Foreskin fibroblast (primary cell): ENCODE measurements at places on chromosomes 7 and 10.

DNA sequence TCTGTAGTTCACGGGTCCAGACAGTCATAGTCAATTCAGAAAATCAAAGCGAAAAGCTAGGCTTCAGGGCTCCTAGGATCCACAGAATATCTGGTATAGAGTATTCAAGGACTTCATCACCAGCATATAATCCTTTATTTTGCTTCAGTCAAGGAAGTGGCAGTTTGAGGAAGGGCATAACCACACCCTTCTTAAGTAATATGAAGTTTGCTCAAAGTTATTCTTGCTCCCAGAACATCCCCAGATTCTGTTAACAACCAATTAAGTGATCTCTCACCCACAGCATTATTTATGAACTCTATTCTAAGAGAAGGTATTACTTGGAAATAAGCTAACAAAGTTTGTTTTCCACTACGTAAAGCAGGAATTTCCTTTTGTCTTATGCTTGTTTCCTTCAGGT is 13.2 kb downstream of the CWF19L1 start:
- DNase-seq, result no peak

DNA sequence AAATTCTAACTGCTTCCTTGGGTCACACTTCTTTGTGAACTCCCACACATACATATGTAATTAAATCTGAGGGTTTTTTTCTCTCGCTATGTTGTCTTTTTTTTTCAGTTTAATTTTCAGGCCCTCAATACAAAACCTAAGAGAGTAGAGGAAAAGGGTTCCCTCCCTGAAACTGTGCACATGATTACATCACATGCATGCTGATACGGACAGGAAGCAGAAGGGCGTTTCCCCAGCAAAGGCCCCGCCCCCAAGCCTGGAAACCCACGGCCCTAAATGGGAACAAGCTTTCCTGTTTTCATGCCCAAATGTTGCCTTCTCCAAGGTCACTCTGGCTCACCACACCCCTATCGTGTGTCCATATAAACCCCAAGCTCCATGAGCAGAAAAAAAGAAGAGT is 115.4 kb downstream of the TEX36 start:
- DNase-seq, result no peak

DNA sequence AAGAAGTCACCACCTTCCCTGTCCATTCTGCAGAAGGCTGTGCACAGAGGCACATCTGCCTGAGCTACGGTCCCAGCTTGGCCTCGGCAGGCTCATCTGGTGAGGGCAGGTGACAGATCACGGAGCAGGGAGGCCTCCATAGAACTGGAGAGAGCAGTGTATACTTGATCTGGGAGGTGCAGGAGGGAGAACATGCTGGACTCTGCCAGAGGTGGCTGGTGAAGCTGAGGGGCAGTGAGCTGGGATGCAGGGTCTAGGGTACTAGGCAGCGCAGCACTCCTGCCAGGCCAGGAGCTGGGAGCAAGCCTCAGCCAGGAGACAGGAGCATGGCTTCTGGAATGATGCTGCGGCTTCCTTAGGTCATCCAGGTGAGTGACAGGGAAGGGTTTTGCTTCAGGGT is 553.0 kb downstream of the TCERG1L start:
- no peak for DNase-seq

DNA sequence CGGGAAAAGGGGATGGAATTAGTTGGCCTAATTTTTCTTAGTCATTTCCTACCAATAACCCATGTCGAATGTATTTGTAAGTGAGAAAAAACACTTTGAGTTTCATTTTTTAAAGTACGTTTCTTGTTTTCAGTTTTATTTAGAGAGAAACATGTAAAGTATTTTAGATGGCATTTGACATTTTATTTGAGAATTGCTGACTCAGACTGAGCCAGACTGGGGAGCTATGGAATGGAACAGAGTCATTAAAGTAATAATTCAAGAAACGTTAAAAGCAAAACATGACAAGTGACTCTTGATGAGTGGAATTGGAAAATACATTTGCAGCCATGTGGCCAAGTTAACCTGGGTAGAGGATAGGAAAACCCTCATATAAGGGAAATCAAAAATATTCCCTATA is 286.1 kb upstream of the NPSR1 start:
- peak; percentile 2 for DNase-seq

GRCh38 chr7:98282703-98283102 is 1.2 kb downstream of the BRI3 start:
- DNase-seq, result no peak

- DNase-seq, result peak; percentile 5
Measured at GRCh38 chr7:39529582-39529981, 36.6 kb upstream of the YAE1 start.

GRCh38 chr7:7505915-7506314 is 29.8 kb downstream of the COL28A1 start:
- DNase-seq, result peak; percentile 54

DNA sequence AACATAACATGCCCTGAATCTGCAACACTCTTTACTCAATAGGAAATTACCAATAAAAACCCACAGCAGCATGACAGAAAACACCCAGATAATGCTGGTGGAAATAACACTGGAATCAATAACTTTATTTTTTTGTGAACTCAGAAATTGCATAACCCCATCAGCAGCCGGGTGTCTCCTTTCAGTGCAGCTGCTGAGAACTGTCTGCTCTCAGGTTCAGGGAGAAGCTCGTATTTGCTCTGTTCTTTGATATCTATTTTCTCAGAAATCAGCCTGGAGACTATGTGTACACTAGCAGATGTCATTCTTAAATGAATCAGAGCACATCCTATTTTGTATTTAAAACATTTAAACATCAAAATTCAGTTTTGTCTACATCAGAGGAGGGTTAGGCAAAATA is 506.0 kb downstream of the POM121L12 start:
- DNase-seq, result no peak

GRCh38 chr10:106873770-106874603 is 290.5 kb downstream of the SORCS1 start:
- no peak for DNase-seq

- no peak for DNase-seq
Measured at GRCh38 chr7:36870625-36871354, 146.5 kb upstream of the AOAH start.

GRCh38 chr10:61732629-61733278 is 70.0 kb downstream of the CABCOCO1 start:
- DNase-seq, result no peak

GRCh38 chr7:131090188-131090587 is 237.5 kb upstream of the MKLN1 start:
- no peak for DNase-seq

GRCh38 chr10:86936661-86937501 is 20.5 kb downstream of the MMRN2 start:
- DNase-seq, result peak; percentile 47

DNA sequence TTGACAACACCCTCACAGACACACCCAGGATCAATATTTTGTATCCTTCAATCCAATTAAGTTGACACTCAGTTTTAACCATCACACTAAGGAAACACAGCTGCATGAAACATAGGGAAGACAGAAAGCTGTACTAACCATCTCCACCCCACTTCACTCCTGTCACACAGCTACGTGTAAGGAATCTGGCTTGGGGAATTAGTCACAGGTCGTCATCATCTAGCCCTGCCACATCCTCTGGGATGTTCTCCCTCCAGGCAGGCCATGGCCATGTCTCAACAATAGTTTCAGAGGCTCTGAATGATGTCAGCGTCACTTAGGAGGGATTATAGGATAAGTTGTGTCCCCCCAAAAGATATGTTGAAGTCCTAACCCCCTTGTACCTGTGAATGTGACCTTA is 10.8 kb upstream of the SEMA3C start:
- peak; percentile 76 for DNase-seq

DNA sequence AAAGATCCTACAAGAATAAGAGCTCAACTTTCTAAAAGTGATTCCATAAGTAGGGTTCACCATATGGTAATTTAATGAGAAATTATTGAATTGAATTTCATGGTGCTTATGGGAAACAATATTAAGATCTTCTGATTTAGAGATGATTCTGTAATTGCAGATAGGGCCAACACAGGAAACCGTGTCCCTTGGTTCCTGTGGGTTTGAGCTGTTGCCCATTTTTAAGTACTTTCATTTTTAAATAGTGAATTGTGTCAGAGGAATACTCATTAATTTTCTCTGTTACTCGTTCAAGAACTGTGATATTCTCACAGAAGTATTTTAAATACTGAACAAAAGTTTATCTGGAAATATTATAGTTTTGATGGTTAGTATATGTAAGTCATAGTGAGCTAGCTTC is 129.2 kb downstream of the SRI start:
- no peak for DNase-seq

DNA sequence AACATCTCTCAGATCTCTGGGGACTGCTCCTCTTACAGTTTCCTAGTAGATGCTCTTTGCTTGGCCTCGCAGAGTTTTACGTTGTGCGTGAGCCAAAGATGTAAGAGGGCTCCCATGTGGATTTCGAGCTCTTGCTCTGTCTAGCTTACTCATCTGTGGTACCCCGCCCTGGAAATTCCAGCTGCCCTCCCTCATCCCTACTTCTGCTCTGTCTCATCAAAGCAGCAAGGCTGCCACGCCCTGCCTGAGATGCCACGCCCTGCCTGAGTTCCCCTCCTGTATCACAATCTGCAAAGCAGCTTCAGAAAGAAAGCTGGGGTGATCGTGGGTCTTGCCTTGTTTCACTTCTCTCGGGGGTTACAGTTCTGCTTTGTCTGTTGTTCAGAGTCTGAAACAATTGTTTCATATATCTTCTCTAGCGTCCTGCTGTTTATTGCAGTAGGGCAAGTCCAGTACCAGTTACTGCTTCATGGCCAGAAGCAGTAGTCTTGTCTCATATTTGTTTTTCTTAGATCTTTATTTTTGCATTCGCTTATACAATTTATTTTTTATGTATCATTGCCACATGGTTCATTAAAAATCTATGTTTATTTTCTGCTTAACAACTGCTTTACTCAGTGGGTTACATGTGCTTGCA is 36.1 kb upstream of the CCNY start:
- peak; percentile 89 for DNase-seq

DNA sequence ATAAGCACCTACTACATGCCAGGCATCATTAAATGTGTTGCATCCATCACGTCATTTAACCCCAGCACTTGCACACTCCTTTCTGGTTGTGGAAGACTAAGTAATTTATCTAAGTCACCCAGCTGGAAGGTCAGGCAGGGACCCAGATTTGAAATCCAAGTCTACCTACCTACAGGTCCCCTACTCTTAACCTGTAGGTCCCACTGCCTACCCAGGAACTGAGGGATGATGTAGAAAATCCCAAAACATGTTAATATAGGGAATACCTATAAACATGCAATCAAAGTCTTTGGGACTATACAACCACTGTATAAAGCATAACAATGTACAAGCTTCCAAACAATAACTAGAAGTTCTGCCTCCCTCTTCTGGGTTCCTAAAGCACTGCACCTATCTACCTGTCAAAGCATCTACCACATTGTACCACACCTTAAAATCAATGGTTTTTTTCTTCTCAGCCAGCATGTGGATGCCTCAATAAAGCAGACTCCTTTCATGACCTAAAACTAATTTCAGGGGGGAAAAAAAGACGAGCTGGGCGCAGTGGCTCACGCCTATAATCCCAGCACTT is 5.6 kb downstream of the IL6 start:
- no peak for DNase-seq

DNA sequence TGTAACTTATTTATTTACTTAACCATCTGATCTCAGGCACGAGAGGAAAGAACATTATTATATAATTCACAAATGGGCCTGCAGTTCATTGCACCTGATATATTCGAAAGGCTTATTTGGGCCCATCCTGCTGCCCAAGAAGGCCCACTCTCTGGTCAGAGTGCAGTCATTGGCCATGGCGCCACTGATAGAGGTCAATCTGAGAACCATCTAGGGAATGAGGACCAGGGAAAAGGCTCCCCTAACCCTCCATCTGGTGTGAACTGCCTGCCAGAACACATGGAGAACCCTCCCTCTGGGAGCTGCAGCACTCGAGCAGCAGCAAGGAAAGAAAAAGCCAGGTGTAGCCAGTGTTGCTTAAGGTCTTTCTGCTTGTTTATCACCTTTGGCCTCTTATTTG is 136.6 kb downstream of the REEP3 start:
- DNase-seq, result no peak

- no peak for DNase-seq
Measured at GRCh38 chr10:80938903-80939302, 401.2 kb downstream of the SH2D4B start.

DNA sequence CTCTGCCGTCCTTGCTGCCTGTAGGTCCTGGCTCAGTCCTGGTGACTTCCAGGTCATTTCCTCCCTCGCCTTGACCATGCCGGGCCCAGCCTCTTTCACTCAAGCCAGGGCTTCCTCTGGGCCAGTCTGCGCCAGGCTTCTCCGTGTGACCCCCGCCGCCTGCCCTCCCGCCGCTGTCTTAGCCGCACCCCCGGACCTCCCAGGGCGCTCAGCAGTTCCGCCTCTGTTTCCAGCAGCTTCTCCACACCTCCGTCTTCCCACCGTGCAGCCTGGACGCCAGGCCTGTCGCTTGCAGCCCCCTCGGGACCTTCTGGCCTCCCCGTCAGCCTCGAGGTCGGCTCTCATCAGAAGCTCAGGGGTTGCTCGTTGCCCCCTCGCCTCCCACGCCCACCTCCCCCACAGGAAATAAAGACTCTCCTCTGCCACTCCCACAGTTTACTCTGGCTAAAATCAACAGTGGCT is 123.0 kb upstream of the FZD8 start:
- no peak for DNase-seq

DNA sequence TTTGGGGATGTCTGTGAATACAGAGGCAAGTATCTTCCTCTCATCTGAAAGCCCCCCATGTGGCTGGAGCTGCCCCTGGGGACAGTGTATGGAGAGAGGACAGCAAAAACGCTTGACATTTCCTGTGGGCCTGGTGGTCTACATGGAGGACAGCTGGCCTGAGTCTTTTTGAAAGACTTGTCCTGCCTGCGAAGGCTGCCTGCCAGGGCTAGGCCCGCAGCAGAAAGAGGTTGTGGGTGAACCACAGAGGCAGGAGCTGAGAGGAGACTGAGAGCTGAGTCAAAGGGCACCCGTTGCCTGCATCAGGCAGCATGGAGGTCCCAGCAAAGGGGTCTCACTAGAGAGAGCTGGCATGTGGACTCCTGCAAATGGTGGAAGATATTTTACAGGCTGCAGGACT is 66.4 kb downstream of the KAT6B start:
- DNase-seq, result no peak

DNA sequence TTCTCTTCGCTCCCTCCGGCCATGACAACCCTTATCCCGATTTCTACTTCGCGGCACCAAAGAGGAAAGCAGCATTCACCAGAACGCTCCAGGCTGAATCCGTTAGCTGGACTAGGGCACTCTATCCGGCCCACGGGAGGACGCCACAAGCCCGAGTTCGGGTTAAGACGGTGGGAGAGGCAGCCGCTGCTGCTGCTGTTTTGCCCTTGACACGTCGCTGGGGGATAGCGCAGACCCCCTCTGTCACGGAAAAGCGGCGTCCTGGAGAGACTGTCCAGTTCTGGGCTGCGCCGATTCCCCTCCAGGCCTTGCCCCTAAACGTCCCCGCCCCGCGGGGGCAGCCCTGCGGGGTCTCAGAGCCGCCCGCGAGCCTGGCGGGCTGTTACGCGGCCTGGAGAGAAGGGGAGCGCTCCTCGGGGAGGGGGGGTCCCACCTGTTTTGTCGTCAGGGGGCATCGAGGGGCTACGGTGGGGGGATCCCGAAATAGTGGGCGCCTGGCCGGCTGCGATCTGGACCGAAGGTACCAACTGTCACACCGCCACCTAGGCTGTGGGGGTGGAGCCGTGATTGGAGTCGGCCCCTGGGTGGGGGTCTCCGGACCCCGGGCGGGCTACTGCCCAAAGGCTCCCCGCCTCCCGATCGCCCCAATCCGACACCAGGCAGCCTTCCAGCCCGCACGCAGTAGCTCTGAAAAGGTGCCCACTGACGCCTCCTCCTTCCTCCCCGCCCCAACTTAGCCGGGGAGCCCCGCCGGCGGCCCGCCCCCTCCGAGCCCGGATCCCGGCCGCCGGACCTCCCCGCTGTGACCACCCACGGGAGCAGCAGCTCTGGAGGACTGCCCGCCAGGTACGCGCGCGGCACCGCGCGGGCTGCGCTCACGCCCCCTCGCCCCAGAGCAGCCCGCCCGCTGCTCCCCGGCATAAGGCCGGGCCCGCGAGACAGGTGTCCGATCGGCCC is 772 bp downstream of the SGMS1 start:
- peak; percentile 42 for DNase-seq
